Stimulated activated CD4-positive, alpha-beta T cell treated with anti-CD3 and anti-CD28 coated beads, TNF-alpha, amount 100 ng/mL, for 1 hour (primary cell): ENCODE measurements at places on chromosomes 2 and 18.

DNA sequence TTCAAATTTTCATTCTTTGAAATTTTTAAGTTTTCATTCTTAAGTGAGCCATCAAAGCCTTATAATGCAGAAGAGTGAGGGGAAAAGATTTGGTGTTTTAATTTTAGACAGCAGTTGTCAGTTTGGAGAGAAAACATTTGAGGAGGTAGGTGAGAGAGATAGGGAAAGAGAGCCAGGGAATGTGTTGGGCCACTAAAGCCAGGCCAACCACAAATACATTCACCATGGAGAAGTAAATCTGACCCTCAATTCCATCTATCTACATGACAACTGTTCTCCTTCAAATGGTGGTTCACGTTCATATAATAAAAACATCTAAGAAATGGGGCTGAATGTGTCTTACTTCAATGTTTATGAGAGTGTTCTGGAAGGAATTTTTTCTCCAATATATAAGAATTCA, 553.0 kb upstream of the SYT4 start:
- DNase-seq = no peak

- no peak for DNase-seq
Measured at GRCh38 chr2:43699761-43700160, 23.5 kb upstream of the C1GALT1C1L start.

GRCh38 chr2:104733226-104733943, 120.5 kb upstream of the POU3F3 start:
- no peak for DNase-seq

GRCh38 chr2:144079803-144080202, 440.1 kb downstream of the ZEB2 start:
- DNase-seq = no peak

DNA sequence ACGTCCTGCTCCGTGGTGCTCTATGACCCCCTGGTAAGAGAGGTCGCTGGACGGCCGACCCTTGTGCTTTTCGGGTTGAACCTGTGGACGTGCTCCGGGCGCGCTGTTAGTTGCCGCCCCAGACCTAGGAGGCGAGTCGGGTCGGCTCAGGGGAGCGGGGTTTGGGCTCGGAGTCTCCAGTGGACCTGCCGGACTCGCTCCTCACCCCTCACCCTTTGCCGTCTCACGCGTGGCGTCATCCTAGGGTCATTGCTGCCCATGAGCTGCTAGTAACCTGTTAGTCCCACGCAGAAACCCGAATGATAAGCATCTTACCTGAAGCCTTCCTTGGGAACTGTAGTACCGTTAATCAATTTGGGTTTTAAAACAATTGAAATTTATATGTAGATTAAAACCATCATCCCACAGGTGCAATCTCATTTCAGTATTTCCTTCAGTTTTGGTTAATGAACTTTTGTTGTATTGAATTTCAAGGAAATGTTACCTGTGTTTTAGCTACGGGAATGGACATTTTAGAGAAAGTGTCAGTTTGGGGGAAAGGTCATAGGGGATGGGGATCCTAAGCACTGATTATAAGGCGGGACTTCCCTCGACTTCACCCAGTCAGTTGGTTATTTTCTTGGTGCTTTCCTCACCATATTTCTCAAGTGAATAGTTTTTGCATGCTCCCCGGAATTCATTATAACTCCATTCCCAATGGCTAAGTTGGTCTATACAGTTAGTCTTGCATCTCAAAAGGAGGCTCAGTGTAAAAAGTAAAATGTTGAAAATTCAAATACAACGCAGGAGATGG, 536 bp downstream of the ELP2 start:
- DNase-seq = no peak

- no peak for DNase-seq
Measured at GRCh38 chr2:167110345-167110744, 222.1 kb downstream of the XIRP2 start.

GRCh38 chr18:48033790-48034650, 103.6 kb upstream of the SMAD2 start:
- DNase-seq = no peak

GRCh38 chr2:126808929-126809328, 89.8 kb upstream of the TEX51 start:
- DNase-seq = no peak

DNA sequence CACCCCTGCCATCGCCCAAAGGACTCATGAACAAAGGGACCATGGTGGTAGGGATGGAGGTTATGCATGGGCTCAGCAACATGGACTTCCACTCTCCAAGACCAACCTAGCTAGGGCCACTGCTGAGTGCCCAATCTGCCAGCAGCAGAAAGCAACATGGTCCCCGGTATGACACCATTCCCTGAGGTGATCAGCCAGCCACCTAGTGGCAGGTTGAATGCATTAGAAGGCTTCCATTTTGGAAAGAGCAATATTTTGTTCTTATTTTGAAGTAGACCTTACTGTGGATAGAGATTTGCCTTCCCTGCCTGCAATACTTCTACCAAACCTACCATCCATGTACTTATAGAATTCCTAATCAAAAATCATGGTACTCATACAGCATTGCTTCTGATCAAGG, 99.8 kb downstream of the METTL4 start:
- no peak for DNase-seq

GRCh38 chr2:153068052-153068451, 349.6 kb downstream of the ARL6IP6 start:
- no peak for DNase-seq

DNA sequence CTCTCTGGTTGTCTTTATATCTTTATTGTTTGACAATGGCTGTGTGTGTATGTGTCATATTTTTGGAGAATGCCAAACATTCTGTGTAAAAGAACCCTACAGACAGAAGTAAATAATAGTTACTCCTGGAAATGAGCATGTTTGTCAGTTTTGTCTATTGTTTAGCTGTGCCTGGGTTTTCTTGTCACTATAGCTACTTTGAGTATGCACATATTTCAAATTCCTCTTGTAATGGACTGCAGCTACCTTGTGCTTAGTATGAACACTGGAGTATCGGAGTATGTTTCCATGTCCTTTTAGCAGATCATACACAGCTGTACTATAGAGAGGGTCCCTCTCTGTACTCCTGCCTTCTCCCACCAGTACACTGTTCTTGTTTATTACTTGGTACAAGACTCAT, 58.0 kb upstream of the DOCK10 start:
- no peak for DNase-seq

DNA sequence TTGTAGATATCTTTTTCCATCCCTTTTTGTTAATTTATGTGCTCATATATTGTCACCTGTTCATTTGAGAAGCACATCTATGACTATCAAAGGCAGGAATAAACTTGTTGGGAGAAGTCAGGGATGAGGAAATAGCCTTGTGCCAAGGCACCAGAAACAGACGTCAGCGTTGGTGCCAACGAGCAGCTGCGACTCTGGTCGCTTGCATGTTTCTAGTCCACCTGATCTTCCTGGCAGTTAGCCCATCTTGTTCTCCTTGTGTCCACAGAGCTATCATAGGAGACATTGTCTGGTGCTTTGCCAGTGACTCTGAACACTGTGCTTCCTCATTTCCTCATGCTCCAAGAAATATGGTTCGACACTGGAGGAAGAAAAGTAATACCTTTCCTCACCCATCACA, 374.4 kb downstream of the PTPRM start:
- no peak for DNase-seq

- no peak for DNase-seq
Measured at GRCh38 chr18:70279470-70279869, 9.4 kb upstream of the SOCS6 start.

GRCh38 chr2:32923109-32923508, 23.6 kb upstream of the LTBP1 start:
- DNase-seq = no peak

DNA sequence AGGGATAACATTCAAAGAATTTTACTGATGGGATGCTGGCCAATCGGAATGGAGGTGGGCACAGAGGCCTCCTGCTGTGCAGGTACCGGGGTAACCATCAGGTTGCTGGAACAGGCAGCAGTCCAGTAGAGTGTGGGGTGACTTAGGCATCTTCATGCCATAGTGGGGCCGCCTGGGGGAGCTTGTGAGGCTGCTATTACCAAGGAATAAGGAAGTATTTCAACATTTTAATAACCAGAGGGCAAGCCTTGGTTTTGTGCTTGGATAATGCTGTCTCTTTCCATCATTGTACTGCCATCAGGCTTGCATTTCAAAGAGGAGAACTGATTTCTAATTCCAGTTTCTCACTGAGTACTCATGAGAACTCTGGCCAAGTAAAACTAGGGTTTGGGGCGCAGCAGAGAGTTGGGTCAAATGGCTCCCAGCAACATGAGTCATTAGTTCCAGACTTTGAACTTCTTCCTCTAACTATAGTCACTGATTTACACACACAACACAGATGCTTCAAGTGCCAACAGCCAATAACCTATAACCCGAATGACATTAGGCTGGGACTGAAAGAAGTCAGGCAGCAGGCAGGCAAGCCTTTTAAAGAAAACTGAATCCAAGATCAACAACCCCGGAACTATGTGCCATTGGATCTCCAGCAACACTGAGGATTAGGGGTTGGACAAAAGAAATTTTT, 56.1 kb upstream of the FHL2 start:
- DNase-seq = no peak

DNA sequence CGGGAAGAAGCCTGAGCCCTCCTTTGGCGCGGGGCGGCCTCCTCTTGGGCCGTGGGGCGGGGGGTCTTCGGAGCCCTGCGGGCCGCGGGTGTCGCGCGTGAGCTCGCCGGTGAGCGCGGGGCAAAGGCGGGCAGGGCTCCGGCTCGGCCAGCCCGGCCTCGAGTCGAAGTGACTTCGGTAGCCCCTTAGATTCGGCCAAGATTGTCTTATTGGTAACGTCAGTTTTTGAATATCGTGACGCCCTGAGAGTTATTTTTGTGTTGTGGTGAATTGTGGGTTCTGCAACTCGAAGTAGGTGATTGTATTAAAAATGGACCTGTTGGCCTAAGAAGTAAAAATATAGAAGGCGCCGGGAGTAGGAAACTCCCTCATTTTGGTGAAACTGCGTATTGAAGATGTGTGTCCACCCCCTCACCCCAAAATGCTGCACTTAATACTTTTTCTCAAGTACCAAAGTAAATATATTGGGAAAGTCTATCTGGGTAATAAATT, 669 bp downstream of the MARCHF7 start:
- DNase-seq = no peak

DNA sequence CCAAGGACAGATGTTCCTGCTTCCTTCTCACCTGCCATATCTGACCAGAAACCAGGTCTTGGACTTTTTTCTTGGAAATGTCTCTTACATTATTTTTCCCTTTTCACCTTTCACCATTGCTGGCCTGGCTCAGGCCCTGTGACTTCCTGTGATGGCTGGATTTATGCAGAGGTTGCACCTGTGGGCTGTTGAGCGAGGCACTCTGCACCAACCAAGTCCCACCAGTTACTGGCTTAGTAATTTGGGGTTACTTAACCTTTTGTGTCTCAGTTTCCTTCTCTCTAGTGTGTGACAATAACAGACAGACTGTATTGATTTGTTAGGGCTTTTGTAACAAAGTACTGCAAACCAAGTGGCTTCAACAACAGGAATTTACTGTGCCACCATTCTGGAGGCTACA, 110.0 kb downstream of the INSIG2 start:
- no peak for DNase-seq

- DNase-seq = no peak
Measured at GRCh38 chr2:227020416-227020815, 143.6 kb downstream of the COL4A4 start.

- no peak for DNase-seq
Measured at GRCh38 chr18:7754258-7754657, 187.1 kb downstream of the PTPRM start.

- no peak for DNase-seq
Measured at GRCh38 chr2:216201692-216202306, 92.7 kb downstream of the XRCC5 start.
